T-helper 1 cell (primary cell): ENCODE measurements at places on chromosomes 2 and 18.

GRCh38 chr2:37625796-37626571 is 45.5 kb downstream of the CDC42EP3 start:
- peak; percentile 41 for DNase-seq

GRCh38 chr18:13354402-13354801 is 135.8 kb downstream of the LDLRAD4 start:
- no peak for DNase-seq

- no peak for DNase-seq
These were observed 230.8 kb downstream of the ANAPC1 start for GRCh38 chr2:111653103-111653624.

DNA sequence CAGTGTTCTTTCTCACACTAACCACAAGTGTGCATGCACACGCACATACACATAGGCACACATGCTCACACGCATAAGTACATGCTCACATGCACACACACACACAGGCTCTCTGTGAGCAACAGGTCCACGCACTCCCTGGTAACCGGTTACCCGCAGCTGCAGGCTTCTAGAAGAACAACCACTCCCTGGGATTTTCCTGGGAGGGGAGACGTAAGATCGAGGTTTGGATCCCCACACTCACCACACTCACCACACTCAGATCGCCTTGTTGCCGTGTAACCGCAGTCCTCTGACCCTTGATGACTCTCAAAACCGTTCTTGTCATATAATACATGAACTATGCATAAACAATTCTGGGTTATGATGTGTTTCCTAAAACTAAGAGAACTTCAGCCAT is 42.2 kb downstream of the TTC32 start:
- DNase-seq = no peak

DNA sequence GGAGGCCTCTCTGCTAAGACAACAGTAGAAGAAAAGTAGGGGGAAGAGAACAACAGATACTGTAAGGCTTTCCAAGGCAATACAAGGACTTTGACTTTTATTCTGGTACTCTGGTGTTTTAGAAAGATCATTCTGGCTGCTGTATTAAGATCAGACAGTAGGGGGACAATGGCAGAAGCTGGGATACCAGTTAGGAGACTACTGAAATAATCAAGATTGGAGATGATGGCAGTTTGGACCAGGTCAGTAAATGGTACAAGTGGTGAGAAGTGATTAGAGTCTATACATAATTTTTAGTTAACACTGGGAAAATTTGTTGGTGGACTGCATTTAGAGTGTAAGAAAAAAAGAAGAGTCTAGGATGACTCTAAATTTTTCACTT is 139.7 kb downstream of the ROCK1 start:
- DNase-seq = no peak

DNA sequence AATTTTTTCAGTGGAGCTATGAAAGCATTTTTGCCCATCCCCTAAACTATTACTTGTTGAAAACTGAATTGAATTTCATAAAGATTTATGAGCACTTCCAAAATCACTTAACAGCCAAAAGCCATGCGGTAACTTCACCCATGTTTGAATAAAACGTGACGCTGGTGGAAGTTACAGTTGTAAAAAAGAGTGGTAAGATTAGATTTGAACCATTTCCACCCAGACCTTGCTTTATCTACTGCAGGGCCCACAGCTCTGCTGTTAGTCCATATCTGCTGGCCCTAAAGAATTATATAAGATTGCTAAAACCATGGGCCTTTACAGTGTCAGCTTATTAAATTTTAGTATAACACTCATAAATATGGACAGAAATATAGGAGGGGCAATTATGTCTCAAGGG is 15.5 kb upstream of the ITGA4 start:
- no peak for DNase-seq

GRCh38 chr2:217325816-217326215 is 466.0 kb upstream of the TNP1 start:
- no peak for DNase-seq

- DNase-seq = no peak
These were observed 20.2 kb upstream of the DARS1 start for GRCh38 chr2:136005462-136006196.

DNA sequence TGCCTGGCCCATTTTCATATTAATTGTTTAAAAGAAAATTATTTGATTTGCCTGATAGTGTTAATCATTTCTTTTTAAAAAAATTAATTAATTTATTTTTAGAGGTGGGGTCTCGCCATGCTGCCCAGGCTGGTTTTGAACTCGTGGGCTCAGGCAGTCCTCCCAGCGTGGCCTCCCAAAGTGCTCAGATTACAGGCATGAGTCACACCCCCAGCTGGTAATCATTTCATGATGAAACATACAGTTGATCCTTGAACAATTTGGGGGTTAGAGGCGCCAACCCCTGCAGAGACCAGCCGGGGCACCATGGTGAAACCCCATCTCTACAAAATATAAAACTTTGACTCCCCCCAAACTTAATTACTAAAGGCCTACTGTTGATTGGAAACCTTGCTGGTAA is 7.9 kb downstream of the GPN1 start:
- DNase-seq = no peak
